ENCODE measurements at places on chromosomes 16 and 17. TPM values are rescaled to one million over a fixed set of nuclear protein-coding genes. Genes with fewer than 3 reads are reported as not detected.

Gene GGA2
- total RNA-seq: 133 TPM

Gene RRAD
- 31.8 TPM for total RNA-seq

Gene CSH2
- total RNA-seq: not detected

Gene EEF2KMT
- total RNA-seq: 15.0 TPM

GRCh38 chr17:73420897-73421296 is 109.1 kb upstream of the CDC42EP4 start:
- H3K4me1 ChIP-seq: no peaks in the 10 kb centered on the region
- H3K4me3 ChIP-seq: no peak overlapping the region
- H3K36me3 ChIP-seq: no peaks in the 10 kb centered on the region
- H3K27ac ChIP-seq: no peak overlapping the region
- no peaks in the 10 kb centered on the region for H3K27me3 ChIP-seq

GRCh38 chr16:80824623-80825364 is 20.4 kb upstream of the CDYL2 start:
- no peak for DNase-seq
- no peaks in the 10 kb centered on the region for H3K27me3 ChIP-seq
- no peak overlapping the region for H3K27ac ChIP-seq

GRCh38 chr17:218432-219110 is 37.1 kb upstream of the DOC2B start:
- H3K36me3 ChIP-seq: peaks cover 3% of the 10 kb centered on the region
- no peaks in the 10 kb centered on the region for H3K27me3 ChIP-seq
- H3K4me1 ChIP-seq: peaks cover 4% of the 10 kb centered on the region
- H3K4me3 ChIP-seq: no peak overlapping the region
- H3K27ac ChIP-seq: no peak overlapping the region
- DNase-seq: no peak

DNA sequence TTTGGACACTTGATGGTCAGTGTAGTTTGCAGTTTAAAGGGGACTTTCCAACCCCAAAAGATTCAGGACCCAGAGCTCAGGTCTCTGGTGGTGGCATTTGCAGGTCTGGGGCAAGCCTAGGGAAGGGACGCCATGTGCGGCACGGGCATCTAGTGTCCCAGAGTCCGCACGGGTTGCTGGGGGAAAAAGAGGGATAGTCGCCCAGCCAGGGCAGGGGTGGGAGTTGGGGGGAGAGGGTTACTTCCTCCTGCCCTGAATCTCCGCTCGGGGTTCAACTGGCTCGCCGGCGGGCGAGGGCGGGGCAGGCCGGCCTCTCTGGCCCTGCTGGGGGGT is 239 bp upstream of the CA7 start:
- no peak for DNase-seq
- H3K27ac ChIP-seq: no peak overlapping the region
- H3K36me3 ChIP-seq: no peaks in the 10 kb centered on the region
- H3K4me3 ChIP-seq: peak overlapping the region; percentile 23
- peaks cover 44% of the 10 kb centered on the region for H3K27me3 ChIP-seq

GRCh38 chr16:71675380-71675779 is 49.1 kb downstream of the PHLPP2 start:
- H3K4me1 ChIP-seq: no peaks in the 10 kb centered on the region
- no peaks in the 10 kb centered on the region for H3K36me3 ChIP-seq
- H3K27ac ChIP-seq: no peak overlapping the region
- no peak for DNase-seq

DNA sequence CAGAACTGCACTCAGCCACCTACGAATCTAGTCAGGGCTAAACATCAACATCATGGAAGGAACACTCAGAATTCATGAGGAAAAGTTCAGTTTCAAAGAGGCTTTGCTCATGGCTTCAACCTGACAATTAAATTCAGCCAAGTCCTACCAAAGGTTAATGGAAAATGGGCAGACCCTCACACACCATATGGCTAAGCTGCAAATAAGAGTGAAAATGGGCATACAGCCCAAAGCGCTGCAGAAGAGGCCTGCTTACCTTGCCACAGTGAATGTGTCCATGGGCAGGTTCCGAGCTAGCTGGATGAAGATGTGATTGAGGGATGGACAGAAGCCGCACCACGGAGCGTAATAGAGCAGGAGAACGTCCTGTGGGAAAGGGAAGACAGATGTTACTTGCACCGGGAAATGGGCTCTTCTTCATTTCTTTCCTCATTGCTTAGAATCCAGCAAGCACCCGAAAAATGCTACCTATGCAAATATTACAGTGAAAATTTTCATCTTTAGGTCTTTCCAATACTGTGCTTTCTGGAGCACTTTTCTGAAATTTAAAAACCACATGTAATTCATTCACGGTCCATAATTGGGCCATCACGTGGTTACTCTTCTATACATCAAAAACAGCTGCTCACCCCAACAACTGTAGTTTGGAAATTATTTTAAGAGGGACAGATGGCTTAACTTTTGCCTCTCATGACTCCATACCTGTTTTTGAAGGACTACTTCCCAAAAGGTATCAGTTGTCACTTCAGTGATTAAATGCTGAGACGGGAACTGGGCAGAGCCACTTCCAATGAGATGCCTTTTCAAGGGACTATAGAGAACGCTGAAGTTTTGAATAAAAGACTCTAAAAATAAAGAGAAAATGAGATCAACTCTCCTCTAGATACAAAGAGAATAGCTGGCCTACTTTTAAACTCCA is 19.6 kb downstream of the SNN start:
- no peak for DNase-seq
- no peak overlapping the region for H3K27ac ChIP-seq
- H3K27me3 ChIP-seq: no peaks in the 10 kb centered on the region
- peaks cover 12% of the 10 kb centered on the region for H3K4me1 ChIP-seq
- H3K4me3 ChIP-seq: no peak overlapping the region
- H3K36me3 ChIP-seq: peaks cover 88% of the 10 kb centered on the region

DNA sequence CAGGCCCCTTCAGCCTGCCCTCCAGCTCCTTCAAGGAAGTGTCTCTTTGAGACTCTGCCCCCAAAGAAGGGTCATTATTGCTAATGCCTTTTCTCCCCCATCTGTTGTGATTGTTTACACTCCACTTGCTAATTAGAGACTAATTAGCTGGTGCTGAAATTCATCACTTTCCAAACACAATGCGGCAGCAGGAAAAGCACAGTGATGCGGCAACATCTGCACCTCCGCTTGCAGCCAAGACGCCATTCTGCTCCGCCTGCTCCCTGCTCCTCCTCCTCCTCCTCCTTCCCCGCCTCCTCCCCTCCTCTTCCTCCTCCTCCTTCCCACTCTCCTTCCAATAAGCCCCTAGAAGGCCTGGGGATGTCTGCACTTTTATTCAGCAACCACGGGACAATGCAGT is 110.5 kb downstream of the SDK2 start:
- H3K27ac ChIP-seq: no peak overlapping the region
- H3K4me1 ChIP-seq: no peaks in the 10 kb centered on the region
- no peak overlapping the region for H3K4me3 ChIP-seq

GRCh38 chr16:85774811-85775210 is 23.9 kb upstream of the C16orf74 start:
- peaks cover 8% of the 10 kb centered on the region for H3K4me1 ChIP-seq
- DNase-seq: no peak
- H3K27ac ChIP-seq: no peak overlapping the region
- no peak overlapping the region for H3K4me3 ChIP-seq
- H3K36me3 ChIP-seq: peaks cover 59% of the 10 kb centered on the region
- H3K27me3 ChIP-seq: no peaks in the 10 kb centered on the region

DNA sequence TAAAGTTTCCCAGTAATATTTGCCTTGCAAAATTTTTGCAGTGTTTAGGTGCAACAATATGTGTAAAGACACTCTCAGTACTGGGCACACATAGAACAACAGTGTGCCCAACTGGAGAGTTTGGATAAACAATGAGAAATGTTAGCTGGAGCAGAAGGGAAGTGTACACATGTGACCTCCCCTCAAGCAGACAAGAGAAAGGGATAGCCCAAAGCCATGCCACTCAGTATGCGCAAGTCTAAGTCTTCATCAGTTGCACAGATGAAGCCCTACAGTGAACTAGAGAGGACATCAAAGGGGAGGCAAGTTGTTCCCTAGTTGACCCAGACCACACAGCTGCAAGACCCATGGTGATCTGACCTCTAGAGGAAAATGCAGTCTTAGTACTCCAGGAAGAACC is 97.9 kb upstream of the CDH11 start:
- H3K27ac ChIP-seq: no peak overlapping the region
- H3K4me1 ChIP-seq: no peaks in the 10 kb centered on the region
- H3K27me3 ChIP-seq: no peaks in the 10 kb centered on the region

DNA sequence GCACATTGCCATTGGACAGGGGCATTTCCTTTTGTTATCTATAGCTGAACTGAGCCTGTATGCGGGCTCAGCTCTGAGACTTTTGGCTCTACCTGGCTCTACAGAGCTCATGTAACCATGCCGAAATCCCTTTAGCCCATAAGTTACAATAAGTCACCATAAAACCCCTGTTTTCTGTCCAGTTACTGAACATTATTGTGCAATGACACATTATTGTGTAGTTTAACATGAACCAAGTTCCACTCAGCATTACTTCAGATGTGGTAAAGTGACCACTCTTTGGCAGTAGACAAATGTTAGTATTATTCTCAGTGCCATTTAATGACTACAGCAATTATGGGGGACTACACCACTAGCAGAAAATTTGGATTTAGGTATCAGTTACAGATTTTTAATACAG is 65.4 kb upstream of the RASL10B start:
- no peak overlapping the region for H3K27ac ChIP-seq
- H3K36me3 ChIP-seq: peaks cover 78% of the 10 kb centered on the region
- no peak overlapping the region for H3K4me3 ChIP-seq
- DNase-seq: no peak

DNA sequence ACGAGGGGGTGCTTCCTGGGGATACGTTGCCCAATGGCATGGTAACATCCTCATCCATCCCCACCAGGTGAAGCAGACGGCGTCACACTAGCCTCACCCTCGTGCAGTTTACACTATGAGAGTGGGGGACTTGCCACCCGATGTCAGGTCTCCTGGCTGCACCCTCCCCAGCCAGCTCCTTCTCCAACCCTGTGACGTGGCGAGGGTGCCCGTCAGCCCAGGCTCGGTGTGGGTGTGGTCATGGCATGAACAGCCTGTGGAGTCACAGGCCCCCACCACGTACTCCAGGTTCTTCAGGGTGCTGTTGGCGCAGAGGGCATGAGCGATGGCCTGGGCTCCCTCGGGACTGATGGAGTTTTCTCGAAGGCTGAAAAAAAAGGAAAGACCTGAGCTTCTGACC is 28.3 kb downstream of the NLRC3 start:
- no peak for DNase-seq
- no peak overlapping the region for H3K4me3 ChIP-seq
- no peaks in the 10 kb centered on the region for H3K4me1 ChIP-seq
- H3K27me3 ChIP-seq: no peaks in the 10 kb centered on the region
- H3K27ac ChIP-seq: no peak overlapping the region

- no peaks in the 10 kb centered on the region for H3K4me1 ChIP-seq
- DNase-seq: no peak
- no peak overlapping the region for H3K4me3 ChIP-seq
- H3K27ac ChIP-seq: no peak overlapping the region
- H3K36me3 ChIP-seq: no peaks in the 10 kb centered on the region
- no peaks in the 10 kb centered on the region for H3K27me3 ChIP-seq
Observed at GRCh38 chr16:64065523-64065922, 1056.3 kb downstream of the CDH11 start.

- H3K27me3 ChIP-seq: no peaks in the 10 kb centered on the region
- H3K4me3 ChIP-seq: no peak overlapping the region
- no peak for DNase-seq
- no peaks in the 10 kb centered on the region for H3K4me1 ChIP-seq
- no peak overlapping the region for H3K27ac ChIP-seq
Observed at GRCh38 chr17:14320734-14321475, 20.0 kb downstream of the HS3ST3B1 start.

DNA sequence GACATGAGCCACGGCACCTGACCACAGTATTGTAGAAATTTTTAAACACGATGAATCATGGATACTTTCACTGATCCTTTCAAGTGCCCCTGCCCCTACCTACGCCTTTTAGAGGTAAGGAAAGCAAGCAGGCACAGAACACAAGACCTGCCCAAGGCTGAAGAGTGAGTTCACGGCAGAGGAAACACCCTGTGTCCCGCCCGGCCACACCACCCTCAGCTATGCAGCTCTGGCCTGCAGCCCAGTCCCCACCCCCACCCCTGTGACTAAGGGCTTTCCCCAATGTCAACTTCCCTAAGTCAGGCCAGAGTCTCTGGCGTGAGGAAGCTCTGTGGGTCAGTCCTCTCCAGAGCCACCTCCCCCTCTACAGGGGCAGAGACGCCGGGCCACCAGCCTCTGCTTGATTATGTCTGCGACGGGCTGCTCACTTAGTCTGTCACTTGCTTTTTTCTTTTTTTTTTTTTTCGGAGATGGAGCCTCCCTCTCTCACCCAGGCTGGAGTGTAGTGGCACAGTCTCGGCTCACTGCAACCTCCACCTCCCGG is 8.4 kb downstream of the SLC16A5 start:
- peak overlapping the region; percentile 73 for H3K27ac ChIP-seq
- peak; percentile 91 for DNase-seq
- peaks cover 62% of the 10 kb centered on the region for H3K4me1 ChIP-seq

DNA sequence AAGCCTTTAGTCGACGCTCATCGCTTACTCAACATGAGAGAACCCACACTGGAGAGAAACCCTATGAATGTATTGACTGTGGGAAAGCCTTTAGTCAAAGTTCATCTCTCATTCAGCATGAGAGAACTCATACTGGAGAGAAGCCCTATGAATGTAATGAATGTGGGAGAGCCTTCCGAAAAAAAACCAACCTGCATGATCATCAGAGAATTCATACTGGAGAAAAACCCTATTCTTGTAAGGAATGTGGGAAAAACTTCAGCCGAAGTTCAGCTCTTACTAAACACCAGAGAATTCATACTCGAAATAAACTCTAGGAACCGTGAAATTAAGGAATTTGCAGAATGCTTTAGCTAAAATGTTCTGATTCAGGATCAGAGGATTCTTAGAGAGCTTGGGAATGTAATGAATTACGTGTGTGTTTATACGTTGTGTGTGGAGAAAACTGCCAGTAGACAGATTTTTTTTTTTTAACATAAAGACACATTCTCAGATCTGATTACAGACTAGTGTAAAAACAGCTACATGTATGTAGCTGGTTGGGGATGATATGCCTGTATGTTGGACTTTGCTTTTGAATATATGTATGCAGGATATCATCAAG is 25.4 kb downstream of the ZFP90 start:
- no peak for DNase-seq
- peaks cover 5% of the 10 kb centered on the region for H3K36me3 ChIP-seq
- H3K4me3 ChIP-seq: no peak overlapping the region
- no peaks in the 10 kb centered on the region for H3K4me1 ChIP-seq
- H3K27ac ChIP-seq: no peak overlapping the region

- H3K4me1 ChIP-seq: no peaks in the 10 kb centered on the region
- H3K4me3 ChIP-seq: no peak overlapping the region
- H3K27ac ChIP-seq: no peak overlapping the region
Observed at GRCh38 chr17:52106638-52107261, 51.8 kb downstream of the CA10 start.
